ENCODE measurements at places on chromosomes 1 and 21.

DNA sequence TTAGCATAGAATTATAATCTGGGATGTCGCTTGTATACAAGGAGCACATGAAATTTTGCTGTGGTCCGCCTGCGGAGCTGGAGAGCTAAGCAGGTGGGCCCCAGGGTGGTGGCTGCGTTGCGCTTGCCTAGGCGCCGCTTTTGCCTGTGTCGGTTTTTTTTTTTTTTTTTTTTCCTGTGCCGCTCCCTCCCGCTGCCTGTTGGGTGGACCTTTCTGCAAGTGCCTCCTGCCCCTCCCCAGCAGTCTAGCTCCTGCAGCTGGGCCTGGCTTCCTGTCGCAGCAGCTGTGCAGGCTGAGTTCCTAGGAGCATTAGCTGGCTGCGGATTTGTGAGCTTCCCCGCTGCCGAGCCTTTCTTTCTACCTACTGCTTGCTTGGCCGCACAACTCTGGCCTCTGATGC, 20.6 kb downstream of the PYHIN1 start:
- no peak for DNase-seq

- no peak for DNase-seq
Measured at GRCh38 chr1:29271724-29272123, 35.4 kb downstream of the PTPRU start.

DNA sequence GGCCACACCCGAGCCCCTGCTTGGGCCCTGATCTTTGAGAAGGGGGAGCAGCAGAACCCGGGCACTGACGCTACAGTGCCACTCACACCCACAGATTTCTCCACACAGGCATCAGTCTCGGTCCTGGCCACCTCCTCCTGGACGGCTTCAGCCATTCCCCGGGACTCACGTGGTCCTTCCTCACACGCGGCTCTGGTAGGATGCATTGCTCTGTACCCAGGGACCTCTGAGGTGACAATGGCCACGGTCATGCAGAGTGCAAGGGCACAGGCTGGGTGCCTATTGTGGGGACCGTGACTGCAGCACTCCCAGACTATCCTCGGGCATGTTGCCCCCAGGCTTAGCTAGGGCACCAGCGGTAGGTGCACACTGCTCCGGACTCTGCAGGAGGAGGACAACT, 11.8 kb upstream of the ZNF670 start:
- no peak for DNase-seq

DNA sequence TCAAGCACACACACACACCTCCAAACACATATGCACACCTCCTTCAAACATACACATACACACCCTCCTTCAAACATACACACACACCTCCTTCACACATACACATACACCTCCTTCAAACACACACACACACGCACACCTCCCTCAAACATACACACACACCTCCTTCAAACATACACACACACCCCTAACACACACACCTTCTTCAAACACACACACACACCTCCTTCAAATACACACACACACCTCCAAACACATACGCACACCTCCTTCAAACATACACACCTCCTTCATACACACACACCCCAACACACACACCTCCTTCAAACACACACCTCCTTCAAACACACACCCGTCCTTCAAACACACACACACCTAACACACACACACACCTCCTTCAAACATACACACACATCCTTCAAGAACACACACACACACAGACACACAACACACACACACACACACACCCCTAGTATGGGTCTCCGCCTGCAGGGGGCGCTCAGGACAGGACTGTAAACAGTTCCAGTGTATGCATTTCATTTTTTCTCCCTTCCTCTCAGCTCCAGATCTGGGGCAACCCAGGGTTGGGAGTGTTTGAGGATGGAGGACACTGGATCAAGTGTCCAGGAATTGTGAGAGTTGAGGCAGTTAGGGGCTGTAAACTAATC, 12.1 kb downstream of the LGR6 start:
- DNase-seq: no peak

GRCh38 chr1:172627702-172628101, 31.2 kb upstream of the FASLG start:
- DNase-seq: no peak

GRCh38 chr1:201307231-201307630, 23.9 kb downstream of the PKP1 start:
- DNase-seq: no peak

DNA sequence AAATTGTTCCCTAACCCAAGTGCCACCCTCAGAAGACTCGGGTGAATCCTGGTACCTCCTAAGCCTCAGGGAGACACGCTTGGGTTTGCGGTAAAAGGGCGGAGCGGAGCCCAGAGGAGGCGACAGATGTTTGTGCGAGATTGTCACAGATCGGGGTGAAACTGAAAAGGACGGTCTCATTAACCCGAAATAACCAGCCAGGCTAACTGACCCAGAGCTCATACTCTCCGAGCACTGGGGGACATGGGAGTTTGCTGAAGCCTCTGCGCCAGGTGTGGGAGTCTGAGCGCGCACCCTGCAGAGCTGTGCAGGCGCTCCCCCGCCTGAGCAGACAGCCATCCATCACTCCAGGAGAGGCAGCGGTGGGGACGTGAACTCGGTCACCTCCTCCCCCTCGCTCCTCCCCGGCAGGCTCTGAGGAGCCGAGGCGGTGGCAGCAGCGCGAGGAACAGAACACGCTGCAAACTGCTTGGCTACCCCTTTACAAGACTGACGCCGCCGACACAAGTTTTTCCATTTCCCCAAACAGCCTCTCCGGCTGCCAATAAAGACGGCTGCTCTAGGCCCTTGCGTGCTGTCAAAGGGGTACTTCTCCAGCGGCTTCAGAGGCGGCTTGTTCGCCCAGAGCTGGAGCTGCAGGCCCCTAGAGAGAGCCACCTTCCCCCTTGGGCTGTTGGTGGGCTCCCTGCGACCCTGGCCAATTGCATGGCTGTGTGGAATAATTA, 43.5 kb downstream of the RRAGC start:
- DNase-seq: no peak

- peak; percentile 40 for DNase-seq
Measured at GRCh38 chr1:65393347-65393746, 27.1 kb upstream of the LEPR start.

- no peak for DNase-seq
Measured at GRCh38 chr1:36494971-36495370, 12.3 kb upstream of the CSF3R start.

DNA sequence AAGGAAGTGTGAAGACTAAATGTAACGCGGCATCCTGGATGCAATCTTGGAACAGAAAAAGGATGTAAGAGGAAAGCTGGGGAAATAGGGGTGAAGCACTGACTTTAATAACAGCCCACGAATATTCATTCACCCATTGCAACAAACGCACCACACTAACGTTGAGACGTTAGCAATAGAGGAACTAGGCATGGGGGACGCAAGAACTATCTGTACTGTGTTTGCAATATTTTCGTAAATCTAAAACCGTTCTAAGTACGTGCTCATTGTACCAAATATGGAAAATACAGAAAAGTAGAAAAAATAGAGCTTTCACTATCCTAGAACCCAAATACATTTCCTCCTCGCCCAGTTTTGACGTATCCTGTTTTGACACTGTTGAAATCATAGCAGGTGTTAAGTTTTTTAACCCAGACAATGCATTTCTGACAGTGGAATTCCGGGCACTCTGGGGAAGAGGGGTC, 3.9 kb downstream of the LAPTM5 start:
- no peak for DNase-seq

DNA sequence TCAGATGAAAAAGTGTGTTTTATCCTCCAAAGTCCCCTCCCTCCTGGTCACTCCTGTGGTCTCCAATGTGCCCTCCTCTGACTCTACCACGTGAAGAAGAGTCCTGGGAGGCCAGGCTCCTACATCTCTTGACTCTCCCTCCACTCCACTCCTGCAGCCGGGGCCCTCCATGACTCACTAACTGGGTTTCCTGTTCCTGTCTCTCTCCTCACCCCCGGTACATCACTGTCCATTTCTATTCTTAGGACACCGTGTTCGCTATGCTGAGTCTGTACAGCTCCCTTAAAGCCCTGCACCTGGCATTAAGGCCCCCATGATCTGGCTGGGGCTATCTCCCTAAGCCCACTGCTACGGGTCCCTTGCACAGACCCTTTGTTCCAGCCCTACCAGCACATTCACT, 93.4 kb downstream of the BCAR3 start:
- DNase-seq: no peak

GRCh38 chr1:112297536-112297935, 98.5 kb upstream of the CTTNBP2NL start:
- no peak for DNase-seq

- DNase-seq: no peak
Measured at GRCh38 chr1:44655609-44656008, 18.7 kb downstream of the TMEM53 start.

DNA sequence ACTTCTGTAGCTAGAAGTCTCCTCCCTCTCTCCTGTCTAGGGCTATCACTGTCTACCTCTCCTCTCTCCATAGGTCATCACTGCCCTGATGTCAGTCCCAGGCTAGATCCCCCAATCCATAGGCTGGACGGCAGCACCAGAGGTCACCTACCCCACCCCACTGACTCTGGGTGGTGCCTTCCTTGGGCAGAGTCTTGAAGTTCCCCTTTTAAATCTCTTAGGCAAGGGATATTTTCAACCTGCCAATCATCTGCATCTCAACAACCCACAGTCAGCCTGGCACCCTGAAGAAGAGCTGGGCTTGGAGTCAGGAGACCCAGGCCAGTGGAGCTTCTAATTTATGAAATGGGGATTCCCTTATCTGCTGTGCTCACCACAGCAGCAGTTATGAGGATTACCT, 13.2 kb downstream of the MYBPH start:
- DNase-seq: no peak

GRCh38 chr1:68221980-68222373, 10.3 kb downstream of the WLS start:
- no peak for DNase-seq

DNA sequence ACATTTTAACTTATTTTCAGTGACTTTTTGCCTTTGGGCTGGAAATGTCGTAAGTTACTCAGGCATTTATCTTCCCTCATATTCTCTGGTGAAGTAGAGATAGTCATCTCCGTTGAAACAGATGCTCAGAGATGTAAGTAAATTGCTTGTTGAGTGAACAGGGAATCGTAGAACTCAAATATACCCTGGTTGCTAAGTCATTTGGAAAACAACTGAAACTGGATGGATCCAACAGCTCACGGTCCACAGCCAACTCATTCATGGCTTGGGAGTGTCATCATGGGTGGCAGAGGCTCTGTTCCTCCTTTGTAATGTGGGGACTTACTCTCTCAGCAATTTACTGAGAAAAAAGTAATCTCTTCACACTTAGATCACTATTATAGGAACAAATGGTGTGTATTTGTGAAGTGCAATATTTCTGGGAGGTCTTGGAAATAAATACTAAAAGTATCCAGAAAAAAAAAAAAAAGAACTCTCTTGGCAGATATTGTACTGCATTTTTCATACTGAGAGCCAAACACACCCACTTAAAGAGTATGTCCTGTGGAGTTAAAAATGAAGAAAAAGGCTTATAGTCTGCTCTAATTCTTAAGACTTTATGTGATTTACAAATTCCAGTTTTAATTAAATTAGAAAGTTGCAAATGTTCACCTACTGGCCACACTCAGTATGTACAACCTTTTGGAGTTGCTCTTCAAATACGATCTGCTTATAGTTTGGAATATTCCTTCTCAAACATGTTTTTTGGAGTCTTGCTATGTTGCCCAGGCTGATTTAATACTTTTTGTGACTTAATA, 107.4 kb downstream of the LEPR start:
- no peak for DNase-seq

DNA sequence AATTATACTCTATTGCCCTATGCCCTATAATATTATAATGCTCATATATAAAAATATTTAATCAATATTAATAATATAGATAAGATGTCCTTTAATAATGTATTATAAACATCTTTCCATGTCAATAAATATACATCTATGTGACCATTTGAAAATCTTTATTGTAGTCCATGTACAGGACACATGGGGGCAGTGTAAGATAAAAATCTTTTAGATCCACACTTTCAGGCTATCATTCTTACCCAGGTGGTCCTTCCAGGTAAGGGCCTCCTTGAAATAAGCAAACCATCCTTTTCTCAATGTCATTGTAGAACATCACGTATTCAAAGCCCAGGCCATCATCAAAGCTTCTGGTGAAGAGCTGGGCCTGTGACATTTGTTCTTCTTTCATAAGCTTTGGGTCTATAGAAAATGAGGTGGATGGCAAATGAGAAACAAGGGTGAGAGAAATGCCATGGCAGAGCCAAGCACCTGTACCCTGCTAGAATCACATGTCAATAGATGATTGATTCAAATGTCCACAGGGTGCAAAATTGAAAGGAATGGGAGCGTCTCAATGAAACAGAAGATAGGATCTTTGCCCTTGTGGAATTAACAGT, 20.2 kb downstream of the THEM4 start:
- no peak for DNase-seq

DNA sequence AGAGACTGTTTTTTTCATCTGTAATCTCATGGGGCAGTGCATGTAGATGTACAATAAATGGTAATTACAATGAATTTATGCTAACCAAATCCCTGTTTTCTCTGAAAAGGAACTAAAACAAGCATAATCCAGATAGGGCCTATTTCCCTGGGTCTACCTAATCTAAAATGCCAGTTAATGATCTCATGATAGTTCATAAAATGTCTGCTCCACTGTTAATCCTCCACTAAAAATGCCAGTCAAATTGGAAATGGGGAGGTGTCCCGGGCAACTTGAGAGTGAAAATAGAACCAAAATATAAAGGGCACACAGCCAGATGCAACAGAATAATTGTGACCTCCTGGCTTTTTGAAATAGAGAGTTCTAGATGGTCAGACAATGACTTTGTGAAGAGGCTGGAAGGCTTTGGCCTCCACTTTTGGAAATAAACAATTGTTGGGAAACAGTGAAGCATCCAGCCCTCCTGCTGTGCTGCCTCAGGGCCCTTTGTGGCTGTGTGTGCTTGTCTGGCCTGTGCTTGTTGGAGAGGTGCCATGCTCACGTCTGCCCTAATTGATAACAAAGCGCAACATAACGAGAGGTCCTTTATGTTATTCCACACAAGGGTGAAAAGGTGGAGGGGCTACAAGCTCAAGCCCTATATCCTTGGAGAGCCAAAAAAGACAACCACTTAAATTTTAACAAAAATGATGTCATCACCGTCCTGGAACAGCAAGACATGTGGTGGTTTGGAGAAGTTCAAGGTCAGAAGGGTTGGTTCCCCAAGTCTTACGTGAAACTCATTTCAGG, 97.7 kb downstream of the ATP5PO start:
- no peak for DNase-seq

DNA sequence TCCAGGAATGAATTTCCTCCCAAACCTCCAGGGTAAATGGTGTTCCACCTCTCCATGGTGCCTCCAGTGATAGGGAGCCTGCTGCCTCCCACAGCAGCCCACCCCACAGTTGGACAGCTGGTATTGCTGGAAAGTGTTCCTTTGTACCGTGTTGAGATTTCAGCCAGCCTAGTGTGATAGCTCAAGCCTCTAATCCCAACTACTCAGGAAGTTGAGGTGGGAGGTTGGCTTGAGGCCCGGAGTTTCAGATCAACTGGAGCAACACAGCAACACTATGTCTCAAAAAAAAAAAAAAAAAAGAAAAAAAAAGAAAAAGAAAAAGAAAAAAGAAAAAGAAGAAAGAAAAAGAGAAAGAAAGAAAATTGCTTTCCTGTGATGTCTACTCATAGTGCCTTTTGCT, 96.1 kb downstream of the CHD1L start:
- DNase-seq: no peak

GRCh38 chr1:5308249-5308648, 653.8 kb downstream of the AJAP1 start:
- DNase-seq: no peak

GRCh38 chr1:21867451-21867996, 55.5 kb downstream of the LDLRAD2 start:
- DNase-seq: no peak

- no peak for DNase-seq
Measured at GRCh38 chr1:151237678-151238466, 16.7 kb upstream of the PSMD4 start.

- no peak for DNase-seq
Measured at GRCh38 chr1:201008666-201009360, 14.7 kb downstream of the KIF21B start.
